Urinary bladder (tissue), 4 donors: ENCODE measurements at places on chromosomes 4 and X.

GRCh38 chr4:7838136-7838782, 101.4 kb downstream of the AFAP1 start:
- DNase-seq: no peak

DNA sequence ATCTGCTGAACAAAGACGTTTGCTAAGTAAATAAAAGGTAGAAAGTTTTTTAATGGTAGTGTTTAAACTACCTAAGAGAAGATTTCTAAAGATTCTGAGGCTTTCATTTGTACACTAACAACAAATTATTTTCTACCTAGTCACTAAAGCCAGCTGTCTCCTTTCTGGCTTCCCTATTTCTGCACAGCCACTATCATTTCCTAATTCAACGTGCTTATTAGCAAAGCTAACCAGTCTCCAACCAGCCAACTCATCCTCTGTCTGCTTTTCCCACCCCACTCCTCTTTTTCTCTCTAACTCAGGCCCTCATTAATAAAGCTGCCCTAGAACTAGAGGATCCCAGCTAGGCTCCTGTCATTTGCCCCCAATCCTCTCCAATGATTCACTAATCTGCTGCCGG, 118.2 kb downstream of the ZNF827 start:
- DNase-seq: no peak

GRCh38 chrX:48468693-48469691, 1.1 kb downstream of the SLC38A5 start:
- no peak for DNase-seq

DNA sequence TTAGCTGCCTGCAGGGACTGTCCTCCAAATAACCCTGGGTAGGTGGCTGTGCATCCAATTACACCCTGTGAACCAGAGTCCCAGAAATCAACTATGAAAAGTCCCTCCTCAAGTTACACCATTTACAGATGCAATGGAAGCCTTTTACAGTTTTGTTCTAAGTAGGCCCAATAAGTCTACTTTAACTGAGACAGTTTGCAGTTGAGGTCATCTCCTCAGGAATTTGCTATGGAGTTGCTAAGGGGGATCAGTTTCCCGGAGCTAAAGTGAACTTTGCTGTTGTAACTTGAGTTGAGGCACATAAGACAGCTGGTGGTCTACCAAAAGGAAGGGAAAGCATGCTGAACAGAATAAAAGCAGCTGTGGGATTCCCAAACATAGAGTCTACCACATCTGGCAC, 121.6 kb upstream of the STK26 start:
- DNase-seq: no peak

- no peak for DNase-seq
Observed at GRCh38 chrX:13026877-13027652, 17.4 kb downstream of the FAM9C start.

DNA sequence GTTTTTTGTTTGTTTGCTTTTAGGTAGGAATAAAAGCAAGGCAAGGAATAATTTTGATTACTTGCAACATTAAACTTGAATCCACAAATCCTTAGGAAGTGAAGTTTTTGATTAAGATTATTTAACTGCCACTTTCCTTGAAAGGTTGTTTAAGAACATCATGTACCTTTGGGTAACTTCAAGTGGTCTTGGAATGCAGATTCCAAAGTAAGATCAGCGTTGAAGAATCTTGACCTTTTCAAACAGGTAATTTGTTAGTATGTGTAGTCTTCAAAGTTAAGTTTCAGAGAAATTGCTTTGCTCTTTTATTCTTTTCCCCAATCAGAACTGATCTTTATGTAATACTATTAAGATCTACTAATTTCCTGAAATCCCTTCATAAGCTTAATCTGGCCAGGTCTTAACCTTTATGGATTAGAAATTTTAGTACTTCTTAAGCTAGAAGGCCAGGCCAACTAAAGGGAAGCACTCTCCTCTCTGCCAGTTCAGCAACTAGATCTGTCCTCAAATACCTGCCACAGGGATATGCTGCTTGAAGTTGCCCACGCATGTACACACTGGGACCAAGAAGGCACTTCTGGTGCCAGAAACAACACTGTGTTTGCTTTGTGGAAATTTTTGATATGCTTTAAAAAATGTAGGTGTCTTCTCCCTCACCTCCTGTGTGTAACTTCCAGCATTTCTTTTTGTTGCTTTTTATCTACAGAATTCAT, 7.4 kb downstream of the NPNT start:
- no peak for DNase-seq

DNA sequence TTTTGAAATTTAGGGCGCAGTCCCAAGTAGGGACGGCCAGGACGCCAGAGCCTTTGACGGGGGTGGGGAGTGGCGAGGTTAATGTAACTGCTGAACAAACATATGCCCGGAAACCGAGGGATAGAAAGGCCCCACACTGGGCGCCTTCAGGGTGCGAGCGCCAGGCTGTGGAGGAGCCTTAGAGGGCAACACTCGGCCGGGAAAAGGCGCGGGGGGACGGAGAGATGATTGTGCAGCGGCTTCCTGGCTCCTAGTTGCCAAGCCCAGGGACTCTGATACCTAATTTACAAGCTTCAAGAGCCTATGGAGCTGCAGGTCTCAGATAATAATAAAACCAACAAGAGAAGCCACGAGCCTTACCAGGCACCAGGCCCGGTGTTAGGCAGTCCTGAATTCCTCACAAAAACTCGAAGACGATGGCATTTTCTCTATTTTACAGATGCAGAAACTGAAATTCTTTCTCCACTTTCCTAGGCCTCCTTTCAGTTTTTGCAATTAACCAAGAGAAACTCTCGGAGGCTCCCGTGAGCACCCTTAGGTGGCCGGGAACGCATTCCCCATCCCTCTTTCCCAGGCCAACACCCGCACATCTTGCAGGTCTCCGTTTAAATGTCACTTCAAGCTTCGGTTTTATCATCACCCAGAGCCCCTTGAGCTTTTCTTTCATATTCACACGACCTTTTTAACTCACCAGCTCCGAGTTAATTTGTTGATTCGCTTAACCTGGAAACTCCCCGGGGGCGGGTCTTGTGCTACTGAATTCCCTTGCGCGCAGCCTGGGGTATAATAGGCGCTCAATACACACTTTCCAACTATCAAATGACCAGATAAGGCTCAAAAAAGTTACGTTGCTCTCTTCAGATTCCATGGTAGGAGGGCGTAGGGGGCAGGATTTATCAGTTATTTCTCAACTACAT, 6.4 kb upstream of the GSX2 start:
- no peak for DNase-seq
